ENCODE measurements at places on chromosomes 6 and 20.
A peak's percentile ranks its signal among the peaks of the same experiment; 100 is the strongest.

DNA sequence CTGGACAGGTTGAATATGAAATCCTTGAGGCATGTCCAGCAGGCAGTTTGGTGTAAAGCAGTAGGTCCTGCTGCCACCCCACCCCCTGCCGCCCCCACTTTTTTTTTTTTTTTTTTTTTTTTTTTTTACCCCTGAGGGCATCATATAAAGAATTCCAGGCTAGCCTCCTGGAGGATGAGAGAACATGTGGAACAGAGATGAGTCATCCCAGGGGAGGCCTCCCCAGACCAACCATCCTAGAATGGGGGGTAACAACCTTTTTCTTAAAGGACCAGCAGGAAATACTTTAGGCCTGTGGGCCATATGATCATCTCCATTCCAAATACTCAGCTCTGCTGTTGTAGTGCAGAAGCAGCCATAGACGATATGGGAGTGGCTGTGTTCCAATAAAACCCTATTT lies 170.9 kb downstream of the GJA10 start:
- no peak for DNase-seq

- no peak for DNase-seq
Measured at GRCh38 chr20:49477200-49477599, 5.3 kb downstream of the KCNB1 start.

DNA sequence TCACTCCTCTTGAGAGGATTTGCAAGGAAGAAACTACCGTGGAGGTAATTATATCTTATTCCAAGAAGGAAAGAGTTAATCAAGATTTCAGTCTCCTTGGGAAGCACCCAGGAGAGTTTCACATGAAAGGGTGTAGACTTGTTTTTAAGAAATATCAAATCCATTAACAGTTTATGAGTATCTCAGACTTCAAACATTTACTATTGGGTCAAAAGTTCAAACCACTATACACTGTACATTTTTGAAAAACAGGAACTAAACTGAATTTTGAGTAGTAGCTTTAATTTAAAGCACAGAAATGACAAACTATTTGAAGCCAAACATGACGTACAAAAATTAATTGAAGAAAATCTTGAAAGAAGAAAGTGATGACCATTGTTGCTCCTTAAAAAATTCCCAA lies 164.0 kb downstream of the FOXC1 start:
- DNase-seq = no peak

GRCh38 chr6:10613723-10614122 lies 80.7 kb downstream of the C6orf52 start:
- DNase-seq = no peak

DNA sequence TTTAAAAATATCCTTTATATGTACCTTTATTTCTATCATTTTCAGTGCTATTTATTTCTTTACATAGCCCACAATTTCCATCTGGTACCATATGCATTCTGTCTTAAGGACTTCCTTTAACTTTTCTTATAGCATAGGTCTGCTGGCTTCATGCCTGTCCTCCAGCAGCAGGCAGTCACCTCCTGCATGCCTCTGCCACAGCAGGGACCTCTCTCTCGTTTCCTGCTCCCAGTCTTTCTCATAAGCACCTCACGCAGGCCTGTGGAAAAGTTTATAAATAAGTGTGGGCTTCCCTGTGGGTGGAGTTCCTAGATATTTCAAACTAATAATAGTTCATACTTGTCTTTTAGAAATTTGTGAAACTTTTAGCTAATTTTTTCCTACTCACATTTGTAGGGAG lies 133.9 kb downstream of the KCNQ5 start:
- no peak for DNase-seq

DNA sequence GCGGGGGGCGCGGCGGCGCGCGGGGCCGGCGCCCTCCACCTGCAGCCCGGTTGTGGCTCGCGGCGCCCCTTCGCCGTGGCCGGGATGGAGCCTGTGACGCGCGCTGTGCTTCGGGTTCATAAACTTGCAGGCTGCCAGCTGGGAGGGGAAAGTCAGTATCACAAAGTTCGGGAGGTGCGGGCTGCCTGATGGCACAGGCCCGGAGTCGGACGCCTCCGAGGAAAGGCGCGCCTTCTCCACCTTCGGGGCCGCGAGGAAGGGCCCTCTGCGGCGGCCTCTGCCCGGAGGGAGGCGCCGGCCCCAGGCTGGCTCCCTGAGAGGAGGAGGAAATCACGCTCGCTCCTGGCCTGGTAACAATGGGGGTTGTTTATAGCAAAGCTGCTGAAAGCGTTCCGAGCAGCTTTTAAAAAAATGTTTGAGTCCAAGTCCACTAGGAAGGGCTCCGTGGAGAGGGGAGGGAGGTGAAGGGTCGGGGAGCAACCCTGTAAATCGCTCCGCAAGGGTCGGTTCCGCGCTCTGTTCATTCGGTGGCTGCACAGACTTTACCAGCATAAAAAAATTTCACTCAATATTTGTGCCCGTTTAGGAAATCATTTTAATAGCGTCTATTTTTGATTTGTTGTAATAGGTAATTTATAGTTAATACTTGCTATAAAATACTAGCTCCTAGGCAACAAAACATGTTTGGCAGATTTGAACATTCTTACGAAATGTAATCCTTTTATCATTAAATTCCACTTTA lies 1.0 kb downstream of the AFDN start:
- peak; percentile 46 for DNase-seq

DNA sequence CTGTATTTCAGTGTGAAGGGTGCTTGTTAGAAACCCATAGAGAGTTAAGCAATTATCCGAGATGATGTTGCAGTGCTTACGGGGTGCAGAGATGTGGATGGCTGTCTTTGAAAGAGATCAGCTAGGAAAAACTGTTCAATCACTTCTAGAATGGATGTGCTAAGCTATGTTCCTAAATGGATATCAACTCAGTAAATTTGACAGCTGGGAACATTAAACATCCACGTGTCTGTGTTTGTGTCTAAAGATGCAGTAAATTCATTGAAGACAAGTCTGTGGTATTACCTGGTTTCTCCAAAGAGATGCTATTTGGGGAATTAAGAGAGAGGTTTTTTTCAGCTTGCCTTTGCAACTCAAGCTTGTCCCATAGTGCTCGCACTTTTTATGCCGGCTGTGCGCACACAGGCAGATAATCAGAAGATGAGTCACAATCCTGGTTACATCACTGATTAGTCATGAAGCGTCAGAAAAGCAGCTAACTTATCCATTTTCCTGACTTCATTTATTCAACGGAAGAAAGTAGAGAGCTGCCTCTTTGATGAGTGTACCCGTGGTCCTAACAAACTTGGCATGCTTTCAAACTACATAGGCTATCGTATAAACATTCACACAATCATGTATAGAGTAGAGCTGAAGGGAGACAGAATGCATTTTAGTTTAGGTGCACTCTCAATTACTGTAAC lies 691.7 kb upstream of the SLC35B3 start:
- no peak for DNase-seq

DNA sequence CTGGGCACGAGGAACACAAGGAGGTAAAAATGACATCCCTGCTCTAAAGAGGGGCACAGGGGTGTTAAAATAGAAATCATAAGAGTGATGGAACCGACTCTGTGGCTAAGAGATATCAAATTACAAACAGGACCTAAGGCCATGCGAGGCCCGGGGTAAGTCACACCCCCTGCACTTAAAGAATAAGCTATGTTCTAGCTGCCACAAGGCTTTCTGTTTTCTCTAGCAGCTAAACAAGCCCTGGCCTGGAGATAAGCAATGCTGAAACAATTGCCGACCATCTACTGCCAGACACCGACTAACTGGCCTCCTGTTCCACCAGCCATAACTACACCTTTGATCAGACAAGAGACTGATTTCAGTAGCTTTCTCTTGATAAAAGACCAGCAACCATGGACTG lies 32.4 kb downstream of the MDGA1 start:
- DNase-seq = no peak

- DNase-seq = no peak
Measured at GRCh38 chr20:22339091-22339881, 245.1 kb downstream of the FOXA2 start.

DNA sequence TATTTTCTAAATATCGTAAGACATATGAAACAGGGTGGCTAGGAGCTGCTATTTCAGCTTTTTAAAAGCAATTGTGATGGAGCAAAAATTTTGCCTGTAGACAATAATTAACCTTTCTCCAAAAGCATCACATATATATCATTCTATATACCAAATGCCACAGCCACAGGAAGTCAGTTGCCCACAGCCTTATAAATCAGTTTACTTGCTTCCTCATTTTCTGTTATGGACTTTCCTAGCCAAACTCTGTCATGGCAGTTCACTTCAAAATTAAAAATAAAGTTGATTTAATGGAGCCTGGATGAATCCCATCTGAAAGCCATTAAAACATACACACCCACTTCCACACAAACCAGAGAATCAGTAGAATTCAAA lies 93.4 kb upstream of the NHSL1 start:
- DNase-seq = no peak

DNA sequence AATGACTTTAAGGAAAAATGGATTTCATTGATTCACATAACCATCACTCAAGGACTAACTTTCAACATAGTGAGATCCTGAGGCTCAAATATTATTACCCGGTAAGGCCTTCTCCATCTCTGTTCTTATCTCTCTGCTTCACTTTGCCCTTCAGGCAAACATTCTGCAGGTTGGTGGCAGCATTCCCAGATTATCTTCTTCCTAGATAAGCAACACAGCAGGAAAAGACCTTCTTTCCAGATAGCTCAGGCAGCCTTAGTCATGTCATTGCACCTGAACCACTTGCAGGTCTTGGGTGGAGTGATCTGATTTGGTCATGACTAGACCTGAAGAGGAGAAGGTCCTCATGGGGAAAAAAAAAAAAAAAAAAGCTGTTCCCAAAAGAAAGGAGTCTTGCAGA lies 5.3 kb upstream of the HIVEP2 start:
- DNase-seq = no peak

DNA sequence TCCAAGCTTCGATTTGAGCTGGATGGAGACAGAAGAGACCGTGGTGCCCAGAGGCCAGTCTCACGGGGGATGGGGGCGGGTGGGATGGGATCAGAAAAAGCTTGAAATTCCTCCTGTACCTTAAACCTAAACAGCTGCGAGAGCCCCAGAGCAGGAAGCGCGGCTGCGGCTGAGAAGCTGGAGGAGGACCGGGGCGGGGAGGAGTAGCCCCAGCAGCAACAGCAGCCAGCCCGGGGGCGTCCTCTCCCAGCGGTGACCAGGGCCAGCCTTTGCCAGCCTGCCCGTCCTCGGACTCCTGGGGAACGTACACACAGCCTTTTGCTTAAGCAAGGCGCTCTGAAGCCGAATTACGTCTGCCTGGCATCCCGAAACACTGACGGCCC lies 17.4 kb upstream of the PRDM13 start:
- DNase-seq = no peak

- DNase-seq = no peak
Measured at GRCh38 chr6:102742028-102742427, 1348.5 kb downstream of the GRIK2 start.

DNA sequence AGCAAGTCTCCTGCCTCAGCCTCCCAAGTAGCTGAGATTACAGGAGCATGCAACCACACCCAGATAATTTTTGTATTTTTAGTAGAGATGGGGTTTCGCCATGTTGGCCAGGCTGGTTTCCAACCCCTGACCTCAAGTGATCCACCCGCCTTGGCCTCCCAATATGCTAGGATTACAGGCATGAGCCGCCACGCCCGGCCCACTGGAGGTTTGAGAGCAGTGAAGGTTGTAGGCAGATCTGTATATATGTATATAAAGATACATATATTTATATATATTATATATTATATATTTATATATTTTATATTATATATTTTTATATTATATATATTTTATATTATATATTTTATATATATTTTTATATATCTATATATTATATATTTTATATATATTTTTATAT lies 38.2 kb upstream of the TTPAL start:
- DNase-seq = no peak

DNA sequence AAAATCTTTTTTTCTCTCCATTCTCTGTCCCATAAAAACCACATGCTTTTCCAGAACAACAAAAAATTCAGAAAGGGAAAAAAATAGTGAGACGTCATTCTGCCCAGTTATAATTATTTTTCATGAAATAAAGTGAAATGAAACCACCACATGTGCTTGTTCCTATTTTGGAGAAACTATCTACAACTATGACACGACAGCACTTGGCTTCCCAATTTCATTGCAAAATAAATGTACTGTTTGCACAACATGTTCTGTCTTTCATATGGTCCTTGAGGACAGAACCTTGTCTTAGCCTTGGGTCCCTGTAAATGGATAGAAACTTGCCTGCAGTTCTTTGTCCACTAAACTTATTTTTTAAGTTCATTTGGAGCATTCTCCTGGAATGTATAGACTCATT lies 5.6 kb upstream of the MAN1A1 start:
- no peak for DNase-seq

DNA sequence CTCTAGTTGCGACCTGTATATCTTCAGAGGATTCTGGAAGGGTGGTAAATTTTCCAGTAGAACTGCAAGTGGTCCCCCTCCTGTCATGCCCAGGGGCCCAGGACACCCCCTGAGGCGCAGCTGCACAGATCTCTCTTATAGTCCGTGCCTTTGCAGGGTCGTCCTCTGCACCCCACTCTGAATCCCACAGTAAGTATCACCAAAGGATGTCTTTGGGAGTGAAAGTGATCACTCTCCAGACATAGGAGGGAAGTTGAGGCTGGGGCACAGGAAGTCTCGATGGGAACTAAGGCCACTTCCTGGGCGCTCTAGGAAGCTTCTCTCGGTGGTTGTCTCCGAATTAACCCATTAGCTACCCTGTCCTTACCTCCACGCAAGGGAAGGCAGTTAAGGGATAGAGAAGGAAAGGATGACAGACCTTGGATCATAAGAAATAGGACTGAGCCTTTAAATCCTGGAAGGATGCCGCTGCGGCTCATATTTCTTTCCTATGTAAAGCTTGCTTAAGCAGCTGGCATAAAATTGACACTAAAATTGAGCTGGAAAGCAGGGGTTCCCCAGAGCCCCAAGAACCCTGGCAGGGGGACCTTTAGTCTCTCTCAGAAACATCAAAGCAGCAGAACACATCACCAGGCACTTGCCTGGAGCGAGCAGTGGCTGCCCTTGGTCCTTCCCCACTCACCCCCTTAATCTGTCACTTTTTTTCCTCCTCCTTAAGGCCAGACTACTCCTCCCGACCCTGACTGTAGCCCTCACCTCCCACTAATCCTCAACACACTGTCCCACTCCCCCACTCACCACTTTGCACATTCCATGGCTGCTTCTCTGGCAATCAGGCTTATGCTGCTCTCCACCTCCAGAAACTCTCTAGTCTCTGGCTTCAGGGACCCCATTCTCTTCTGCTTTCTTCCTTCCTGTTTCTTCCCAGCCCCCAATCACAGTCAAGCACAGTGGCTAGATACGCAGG lies at the start of gene ZKSCAN4:
TSS of gene ZKSCAN4 (minus strand) at position 261 of the 967 bp plus-strand sequence. CDS start 289 bp downstream, outside the sequence.
- DNase-seq = peak; percentile 57

DNA sequence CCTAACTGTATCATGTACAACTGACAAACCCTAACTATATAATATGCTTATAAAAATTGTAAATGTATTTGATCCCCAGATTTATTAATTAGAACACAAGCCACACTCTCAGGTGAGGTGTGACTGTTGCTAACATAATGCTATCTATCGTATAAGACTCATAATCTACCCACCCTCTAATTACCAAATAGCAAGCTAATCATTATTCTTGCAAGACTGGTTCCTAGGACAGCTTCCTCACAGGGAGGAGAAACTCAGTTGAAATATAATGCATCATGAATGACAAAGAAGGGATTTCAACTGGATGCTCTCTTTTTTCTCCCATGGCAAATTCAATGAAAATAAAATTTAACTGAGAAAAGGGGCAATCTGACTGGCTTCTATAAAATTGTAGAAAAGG lies 35.4 kb downstream of the ELOVL4 start:
- no peak for DNase-seq

GRCh38 chr20:37366743-37367142 lies 20.8 kb downstream of the SRC start:
- DNase-seq = no peak

- DNase-seq = no peak
Measured at GRCh38 chr20:24863356-24863755, 85.7 kb upstream of the CST7 start.

GRCh38 chr20:3767110-3767426 lies 485 bp downstream of the ADISSP start:
- no peak for DNase-seq
